ENCODE measurements at places on chromosomes 11 and 22. TPM values are rescaled to one million over a fixed set of nuclear protein-coding genes. Genes with fewer than 3 reads are reported as not detected.

GRCh38 chr11:34926101-34926830, 9.8 kb downstream of the PDHX start:
- H3K4me3 ChIP-seq = no peak overlapping the region
- peak; percentile 76 for DNase-seq
- peak overlapping the region; percentile 34 for H3K27ac ChIP-seq
- H3K4me1 ChIP-seq = peaks cover 6% of the 10 kb centered on the region

DNA sequence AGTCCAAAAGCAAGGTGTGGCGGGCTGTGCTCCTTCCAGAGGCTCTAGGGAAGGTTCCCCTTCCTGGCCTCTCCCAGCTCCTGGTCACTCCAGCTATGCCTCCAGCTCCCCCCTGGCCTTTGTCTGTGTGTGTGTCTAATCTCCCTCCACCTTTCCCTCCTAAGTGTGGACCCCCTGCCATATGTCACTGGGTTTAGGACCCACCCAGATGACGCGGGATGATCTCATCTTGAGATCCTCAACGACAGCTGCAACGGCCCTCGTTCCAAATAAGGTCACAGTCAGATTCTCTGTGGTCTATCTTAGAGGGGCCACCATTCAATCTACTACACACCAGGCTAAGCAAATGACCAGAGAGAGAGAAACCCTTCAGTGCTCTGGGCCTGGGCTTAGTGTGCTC, 107.9 kb downstream of the ARHGAP8 start:
- no peaks in the 10 kb centered on the region for H3K4me1 ChIP-seq
- no peak overlapping the region for H3K27ac ChIP-seq
- no peak for DNase-seq
- no peak overlapping the region for H3K4me3 ChIP-seq
- H3K27me3 ChIP-seq = no peaks in the 10 kb centered on the region

- no peaks in the 10 kb centered on the region for H3K36me3 ChIP-seq
- no peaks in the 10 kb centered on the region for H3K4me1 ChIP-seq
- H3K27ac ChIP-seq = no peak overlapping the region
- H3K27me3 ChIP-seq = peaks cover 4% of the 10 kb centered on the region
- DNase-seq = no peak
Measured at GRCh38 chr22:38085501-38085900, 1.5 kb upstream of the SLC16A8 start.

GRCh38 chr11:60872961-60873524, 5.7 kb downstream of the ZP1 start:
- peak overlapping the region; percentile 63 for H3K27ac ChIP-seq
- peaks cover 23% of the 10 kb centered on the region for H3K4me1 ChIP-seq
- H3K27me3 ChIP-seq = no peaks in the 10 kb centered on the region
- H3K36me3 ChIP-seq = no peaks in the 10 kb centered on the region
- no peak overlapping the region for H3K4me3 ChIP-seq

- no peaks in the 10 kb centered on the region for H3K27me3 ChIP-seq
- H3K27ac ChIP-seq = no peak overlapping the region
- peaks cover 14% of the 10 kb centered on the region for H3K4me1 ChIP-seq
- H3K36me3 ChIP-seq = no peaks in the 10 kb centered on the region
- H3K4me3 ChIP-seq = no peak overlapping the region
Measured at GRCh38 chr11:35792846-35793192, 130.2 kb downstream of the TRIM44 start.

DNA sequence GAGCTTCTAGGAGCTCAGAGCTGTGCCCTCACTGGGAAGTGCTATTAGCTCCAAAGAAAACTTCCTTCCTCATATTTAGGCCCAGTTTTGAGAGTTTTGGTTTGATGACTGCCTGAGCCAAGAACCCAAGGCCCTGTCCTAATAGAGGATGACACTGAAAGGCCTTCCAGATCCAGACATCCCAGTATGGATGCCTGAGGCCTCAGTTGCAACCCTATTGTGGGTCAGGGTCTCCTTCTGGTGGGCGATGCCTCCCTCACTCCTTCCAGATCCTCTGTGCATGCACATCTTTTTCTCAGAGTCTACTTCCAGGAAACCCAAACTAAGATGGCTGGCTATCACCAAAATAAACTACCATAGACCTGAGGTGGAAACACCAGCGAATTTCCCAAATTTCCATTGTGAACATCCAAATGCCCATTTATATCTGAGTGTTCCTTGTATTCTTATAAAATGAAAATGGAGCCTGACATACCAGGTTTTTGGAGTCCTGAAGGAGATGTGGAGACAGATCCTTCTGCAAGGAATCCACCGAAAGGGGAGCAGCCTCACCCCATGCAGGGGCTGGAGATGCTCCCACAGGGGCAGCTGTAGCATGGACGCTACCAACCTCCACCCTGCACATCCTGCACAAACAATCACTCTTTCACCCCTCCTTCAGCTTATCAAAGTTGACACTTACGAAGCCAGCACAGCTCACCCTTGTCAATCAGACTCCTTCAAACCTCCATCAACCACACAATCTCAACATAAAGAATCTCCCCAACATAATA, 61.1 kb downstream of the GGTLC2 start:
- no peaks in the 10 kb centered on the region for H3K27me3 ChIP-seq
- no peak overlapping the region for H3K4me3 ChIP-seq
- no peaks in the 10 kb centered on the region for H3K36me3 ChIP-seq
- DNase-seq = no peak

DNA sequence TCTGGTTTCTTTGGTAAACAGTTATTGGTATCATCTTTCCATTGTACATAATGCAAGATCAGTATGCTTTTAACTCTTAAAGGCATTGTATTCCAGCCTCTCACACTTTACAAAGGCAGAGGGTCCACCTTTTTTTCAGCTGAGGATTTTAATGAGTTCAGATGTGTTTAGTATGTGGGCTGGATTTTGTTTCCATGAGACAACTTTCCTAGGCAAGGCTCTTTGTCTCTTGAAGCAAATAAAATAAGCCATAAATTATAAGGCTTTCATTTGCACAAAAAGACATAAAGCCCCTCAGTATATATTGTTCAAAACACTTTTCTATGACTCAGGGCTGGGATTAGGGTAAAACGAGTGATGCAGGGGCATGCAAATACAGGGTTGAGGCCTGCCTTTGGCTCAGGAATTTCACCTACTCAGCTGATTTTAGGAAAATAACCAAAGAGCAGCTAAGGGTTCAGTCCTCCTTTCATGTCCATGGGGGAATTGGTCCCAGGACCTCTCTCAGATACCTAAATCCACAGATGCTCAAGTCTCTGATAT, 7.6 kb downstream of the MMP20 start:
- H3K27me3 ChIP-seq = no peaks in the 10 kb centered on the region
- H3K36me3 ChIP-seq = no peaks in the 10 kb centered on the region
- H3K27ac ChIP-seq = no peak overlapping the region
- H3K4me1 ChIP-seq = no peaks in the 10 kb centered on the region

GRCh38 chr11:80914311-80914710, 1473.5 kb upstream of the TENM4 start:
- no peak overlapping the region for H3K27ac ChIP-seq
- H3K36me3 ChIP-seq = no peaks in the 10 kb centered on the region
- no peak overlapping the region for H3K4me3 ChIP-seq
- no peak for DNase-seq

- H3K27me3 ChIP-seq = no peaks in the 10 kb centered on the region
- DNase-seq = no peak
- H3K4me3 ChIP-seq = no peak within 1 kb of the TSS
- no peaks in the 10 kb centered on the region for H3K4me1 ChIP-seq
- no peaks in the 10 kb centered on the region for H3K36me3 ChIP-seq
Measured at GRCh38 chr11:124256076-124256475, at the start of gene OR8G5. TSS of gene OR8G5 (plus strand) at chr11:124256376. CDS start at chr11:124264932, 8,556 bp downstream.

DNA sequence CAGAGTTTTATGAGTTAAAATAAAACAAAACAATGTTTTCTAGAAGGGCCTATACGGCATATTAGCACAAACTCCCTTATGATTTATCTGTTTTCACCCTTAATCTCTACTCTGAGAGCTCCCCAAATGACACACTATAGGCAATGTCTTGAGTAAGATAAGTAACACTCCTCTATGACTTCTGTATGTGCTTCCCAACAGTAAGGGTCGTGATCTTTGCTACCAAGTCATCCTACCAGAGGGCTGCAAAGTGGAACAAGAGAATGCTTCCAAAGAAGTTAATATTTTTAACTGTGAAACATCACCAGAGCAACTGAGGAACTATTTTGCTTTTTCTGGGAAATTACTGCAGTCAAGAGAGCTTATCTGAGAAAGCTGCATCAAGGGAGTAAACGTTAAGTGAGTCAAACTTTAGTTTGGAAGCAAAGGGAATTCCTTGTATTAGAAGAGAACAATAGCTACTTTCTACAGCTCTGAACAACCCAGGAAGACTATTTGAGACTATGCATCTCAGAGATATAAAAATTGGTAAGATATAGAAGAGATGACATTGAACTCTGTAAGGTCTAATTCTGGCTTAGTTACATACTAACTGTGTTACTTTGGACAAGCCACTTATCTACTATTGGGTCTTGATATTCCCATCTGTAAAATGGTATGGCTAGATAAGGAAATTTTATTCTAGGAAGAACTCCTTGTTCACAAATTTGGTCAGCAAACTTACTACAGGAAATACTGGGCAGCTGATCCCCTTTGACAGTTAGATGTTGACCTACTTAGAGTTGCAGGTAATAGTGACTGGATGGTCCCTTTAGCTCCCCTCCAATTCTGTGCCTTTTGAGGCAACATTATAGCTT, 43.7 kb upstream of the CCDC34 start:
- no peak overlapping the region for H3K4me3 ChIP-seq
- H3K27me3 ChIP-seq = no peaks in the 10 kb centered on the region
- peaks cover 3% of the 10 kb centered on the region for H3K4me1 ChIP-seq

DNA sequence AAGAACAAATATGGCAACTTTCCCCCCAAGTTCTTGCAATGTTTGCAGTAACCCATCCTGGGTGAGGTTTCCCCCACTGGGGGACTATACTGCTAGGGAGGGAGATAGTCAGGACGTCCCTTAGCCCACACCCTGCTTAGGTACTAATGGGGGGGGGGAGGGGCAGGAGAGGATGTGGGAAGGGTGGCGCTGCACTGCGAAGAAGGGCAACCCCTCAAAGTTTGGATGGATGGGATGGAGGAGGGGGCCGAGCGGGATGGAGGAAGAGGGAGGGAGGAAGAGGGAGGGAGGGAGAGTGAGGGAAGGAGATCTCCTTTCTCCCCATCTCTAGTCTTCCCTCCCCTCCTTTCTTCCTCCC, 100.6 kb upstream of the HSD17B12 start:
- DNase-seq = no peak
- no peak overlapping the region for H3K27ac ChIP-seq
- peaks cover 75% of the 10 kb centered on the region for H3K27me3 ChIP-seq
- peak overlapping the region; percentile 61 for H3K4me3 ChIP-seq
- H3K36me3 ChIP-seq = no peaks in the 10 kb centered on the region
- H3K4me1 ChIP-seq = no peaks in the 10 kb centered on the region

- no peaks in the 10 kb centered on the region for H3K36me3 ChIP-seq
- no peaks in the 10 kb centered on the region for H3K4me1 ChIP-seq
- no peak for DNase-seq
- H3K27ac ChIP-seq = no peak overlapping the region
Measured at GRCh38 chr11:92123540-92123939, 101.1 kb upstream of the FAT3 start.

- no peak overlapping the region for H3K4me3 ChIP-seq
- no peaks in the 10 kb centered on the region for H3K4me1 ChIP-seq
- no peaks in the 10 kb centered on the region for H3K27me3 ChIP-seq
- no peaks in the 10 kb centered on the region for H3K36me3 ChIP-seq
- no peak overlapping the region for H3K27ac ChIP-seq
Measured at GRCh38 chr11:92845805-92846204, 123.6 kb upstream of the MTNR1B start.

DNA sequence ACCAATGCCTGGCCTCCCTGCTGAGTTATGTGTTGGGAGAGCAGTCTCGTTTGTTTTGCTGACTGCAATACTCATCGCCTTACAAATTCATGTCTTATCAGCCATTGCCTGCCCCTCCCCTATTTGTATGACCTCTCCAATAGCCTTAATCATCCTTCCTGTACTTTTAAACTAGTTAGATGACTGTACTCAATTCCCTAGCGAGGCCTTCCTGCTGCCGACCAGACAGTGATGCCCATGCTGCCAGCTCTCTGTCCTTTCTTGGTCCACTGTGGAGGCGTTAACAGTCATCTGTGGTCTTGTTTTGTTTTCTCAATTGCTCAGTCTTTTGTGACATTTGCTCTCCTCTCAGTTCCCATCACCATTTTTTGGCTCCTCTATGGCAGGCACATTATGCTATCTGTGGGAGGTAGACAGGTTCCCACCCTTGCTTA, 20.3 kb upstream of the YPEL1 start:
- H3K4me3 ChIP-seq = no peak overlapping the region
- peak overlapping the region; percentile 42 for H3K27ac ChIP-seq
- no peaks in the 10 kb centered on the region for H3K27me3 ChIP-seq
- H3K36me3 ChIP-seq = peaks cover 7% of the 10 kb centered on the region

DNA sequence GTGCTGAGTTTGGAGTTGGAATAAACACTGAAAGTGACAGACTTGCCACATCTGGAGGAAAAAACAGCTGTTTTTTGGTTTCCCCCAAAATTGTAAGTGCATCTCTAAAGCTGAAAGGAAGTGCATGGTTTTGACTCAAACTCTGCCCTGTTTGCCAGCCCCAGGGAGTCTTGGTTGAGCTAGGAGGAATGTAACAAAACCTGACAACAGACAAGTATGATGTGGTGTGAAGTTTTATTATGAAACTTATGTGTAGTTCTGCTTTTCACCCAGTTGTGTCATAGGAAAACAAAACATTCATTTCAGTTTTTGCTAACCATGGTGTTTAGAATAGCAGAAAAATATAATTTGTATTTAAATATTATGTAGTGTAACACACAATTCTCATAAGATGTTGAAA, 31.7 kb upstream of the PDE3B start:
- no peaks in the 10 kb centered on the region for H3K27me3 ChIP-seq
- H3K27ac ChIP-seq = no peak overlapping the region
- no peaks in the 10 kb centered on the region for H3K36me3 ChIP-seq
- no peak overlapping the region for H3K4me3 ChIP-seq
- H3K4me1 ChIP-seq = no peaks in the 10 kb centered on the region

GRCh38 chr11:5441414-5441813, at the start of gene OR51I1:
TSS of gene OR51I1 (minus strand) at chr11:5441514. CDS start at chr11:5441514, 0 bp downstream.
- no peaks in the 10 kb centered on the region for H3K4me1 ChIP-seq
- H3K27me3 ChIP-seq = no peaks in the 10 kb centered on the region
- DNase-seq = no peak
- H3K27ac ChIP-seq = no peak within 1 kb of the TSS
- H3K4me3 ChIP-seq = no peak within 1 kb of the TSS

- H3K27me3 ChIP-seq = peaks cover 15% of the 10 kb centered on the region
- H3K4me3 ChIP-seq = no peak overlapping the region
- no peak overlapping the region for H3K27ac ChIP-seq
- H3K4me1 ChIP-seq = peaks cover 2% of the 10 kb centered on the region
- DNase-seq = no peak
Measured at GRCh38 chr22:39236321-39237317, 8.2 kb downstream of the PDGFB start.

- H3K27ac ChIP-seq = no peak overlapping the region
- no peaks in the 10 kb centered on the region for H3K4me1 ChIP-seq
- H3K27me3 ChIP-seq = peaks cover 12% of the 10 kb centered on the region
- no peak overlapping the region for H3K4me3 ChIP-seq
- DNase-seq = peak; percentile 7
Measured at GRCh38 chr11:64472593-64473455, 113.9 kb downstream of the RPS6KA4 start.

The SLC1A2 gene
- total RNA-seq = 2.1 TPM

The IGLL1 gene
- total RNA-seq = not detected
